GM18507 (cell line): ENCODE measurements at places on chromosomes 1 and 21.

DNA sequence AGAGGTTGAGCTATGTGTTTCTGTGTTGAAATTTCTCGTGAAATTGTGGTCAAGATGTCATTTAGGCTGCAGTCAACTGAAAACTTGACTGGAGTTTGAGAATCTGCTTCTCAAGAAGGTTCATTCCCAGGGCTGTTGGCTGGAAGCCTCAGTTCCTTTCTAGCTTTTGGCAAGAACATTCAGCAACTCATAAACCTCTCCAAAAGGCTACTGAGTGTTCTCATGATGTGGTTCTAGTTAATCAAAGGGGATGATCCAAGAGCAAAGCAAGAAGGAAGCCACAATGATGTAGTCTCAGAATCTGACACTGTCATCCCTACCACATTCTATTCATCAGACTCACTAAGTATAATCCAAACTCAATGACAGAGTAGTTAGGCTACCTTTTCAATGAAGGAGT, 66.6 kb downstream of the SPATA6 start:
- DNase-seq: no peak

GRCh38 chr1:8171751-8172464, 145.8 kb upstream of the ERRFI1 start:
- DNase-seq: no peak

- no peak for DNase-seq
These were observed 2.1 kb downstream of the BRINP3 start for GRCh38 chr1:190475421-190476141.

- no peak for DNase-seq
These were observed 378 bp upstream of the NUP210L start for GRCh38 chr1:154155251-154155650.

- no peak for DNase-seq
These were observed 199.9 kb downstream of the LYPLAL1 start for GRCh38 chr1:219373616-219373935.

- DNase-seq: no peak
These were observed 11.8 kb downstream of the PDZK1IP1 start for GRCh38 chr1:47178020-47178419.

- DNase-seq: no peak
These were observed 630.0 kb upstream of the RGS18 start for GRCh38 chr1:191528275-191528674.

DNA sequence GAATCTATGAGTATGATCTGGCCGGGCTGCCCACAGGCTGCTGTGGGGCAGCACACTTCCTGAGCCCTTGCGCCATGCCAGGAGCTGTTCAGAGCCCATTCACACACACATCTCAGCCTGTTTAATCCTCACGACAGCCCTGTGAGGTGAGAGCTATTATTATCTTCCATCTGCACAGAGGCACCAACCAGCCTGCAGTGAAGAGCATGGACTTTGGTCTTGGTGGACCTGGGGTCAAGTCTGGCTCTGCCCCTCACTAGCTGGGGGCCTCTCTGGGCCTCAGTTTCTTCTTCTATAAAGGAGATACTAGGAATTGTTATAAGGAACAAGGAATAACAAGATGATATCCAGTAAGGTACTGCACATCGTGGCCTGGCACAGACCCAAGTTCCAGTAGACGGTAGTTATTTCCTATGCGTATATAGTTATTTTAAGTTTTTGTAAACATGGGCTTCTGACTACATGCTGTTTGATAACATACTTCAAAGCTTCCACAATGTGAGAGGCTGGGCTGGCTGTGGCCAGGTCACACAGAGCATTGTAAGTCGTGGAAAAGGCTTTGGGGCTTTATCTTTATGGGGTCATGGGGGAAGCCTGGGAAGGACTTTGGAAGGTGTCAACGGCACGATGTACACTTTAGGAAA, 3.4 kb upstream of the PADI2 start:
- no peak for DNase-seq

DNA sequence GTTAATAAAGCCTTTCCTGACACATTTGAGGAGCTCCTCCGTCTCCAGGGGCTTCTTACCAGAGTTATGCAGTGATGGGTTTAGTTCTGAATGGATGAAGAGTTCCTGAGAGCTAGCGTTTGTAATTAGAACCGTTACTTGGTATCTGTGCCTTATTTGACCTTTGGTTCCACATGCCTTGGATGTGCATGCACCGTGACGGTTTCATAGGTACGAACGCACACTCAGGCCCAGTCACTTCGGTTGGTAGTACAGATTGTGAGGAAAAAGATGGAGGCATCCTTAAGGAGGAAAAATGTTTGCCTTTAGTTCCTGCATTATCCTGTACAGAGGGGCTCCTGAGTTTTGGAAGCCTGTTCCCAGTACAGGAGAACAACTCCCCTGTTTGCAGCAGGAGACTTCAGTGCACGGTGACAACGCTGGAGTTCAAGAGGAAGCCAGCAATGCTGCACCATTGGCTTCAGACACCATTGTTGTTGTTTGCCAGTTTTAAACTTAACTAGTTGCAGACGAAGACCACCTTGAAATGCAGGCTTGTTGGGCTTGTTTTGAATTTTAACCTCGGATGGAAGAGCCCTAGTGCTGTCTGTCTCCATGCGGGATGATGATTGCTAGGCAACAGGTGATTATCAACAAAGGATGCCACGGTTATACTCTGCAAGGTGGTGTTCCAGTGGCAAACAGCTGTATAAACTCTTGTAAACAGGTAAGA, 8.2 kb downstream of the RBM15 start:
- no peak for DNase-seq

DNA sequence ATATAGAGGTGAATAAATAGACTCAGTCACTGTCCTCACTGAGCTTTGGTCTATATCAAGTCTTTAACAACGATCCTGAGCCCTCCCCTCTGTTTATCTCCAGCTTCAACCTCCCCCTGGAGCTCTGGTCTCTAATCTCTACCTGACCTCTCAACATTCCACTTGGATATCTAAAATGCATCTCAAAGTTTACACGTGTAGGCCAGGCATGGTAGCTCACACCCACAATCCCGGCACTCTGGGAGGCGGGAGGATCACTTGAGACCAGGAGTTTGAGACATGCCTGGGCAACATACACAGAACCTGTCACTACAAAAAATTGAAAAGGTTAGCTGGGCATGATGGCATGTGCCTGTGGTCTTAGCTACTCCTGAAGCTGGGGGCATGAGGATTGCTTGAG, 53.4 kb downstream of the GADD45A start:
- no peak for DNase-seq

DNA sequence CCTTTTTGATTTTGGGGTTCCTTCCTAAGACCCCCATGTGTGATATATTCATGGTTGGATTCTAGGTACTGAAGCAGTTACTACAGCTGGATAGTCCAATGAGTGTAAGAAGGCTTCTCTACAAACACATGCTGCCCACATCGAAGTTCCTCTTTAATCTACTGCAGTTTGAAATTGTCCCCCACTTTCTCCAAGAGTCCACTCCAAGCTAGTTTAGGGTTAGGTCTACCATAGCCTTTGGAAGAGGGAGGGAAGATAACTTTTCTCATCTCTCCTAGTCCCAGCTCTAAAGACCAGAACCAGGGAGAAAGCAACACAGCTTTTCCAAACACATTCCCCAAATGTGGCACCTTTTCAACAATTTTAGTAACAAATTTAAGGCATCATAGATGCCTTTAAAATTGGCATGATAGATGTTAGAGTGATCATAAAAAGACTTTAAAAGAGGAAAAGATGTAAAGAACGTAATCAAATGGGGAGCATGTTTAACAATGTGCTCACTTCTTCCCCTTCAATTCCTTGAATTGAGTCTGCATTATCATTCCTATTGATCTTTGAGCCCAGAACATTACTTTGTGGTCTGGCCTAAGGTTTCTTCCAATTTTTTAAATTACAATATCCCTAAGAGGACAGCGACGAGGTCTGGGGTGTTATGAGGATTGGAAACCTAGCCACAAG, 1.0 kb upstream of the EXO1 start:
- DNase-seq: no peak

- no peak for DNase-seq
These were observed 430 bp downstream of the BTG2 start for GRCh38 chr1:203305809-203306088.

DNA sequence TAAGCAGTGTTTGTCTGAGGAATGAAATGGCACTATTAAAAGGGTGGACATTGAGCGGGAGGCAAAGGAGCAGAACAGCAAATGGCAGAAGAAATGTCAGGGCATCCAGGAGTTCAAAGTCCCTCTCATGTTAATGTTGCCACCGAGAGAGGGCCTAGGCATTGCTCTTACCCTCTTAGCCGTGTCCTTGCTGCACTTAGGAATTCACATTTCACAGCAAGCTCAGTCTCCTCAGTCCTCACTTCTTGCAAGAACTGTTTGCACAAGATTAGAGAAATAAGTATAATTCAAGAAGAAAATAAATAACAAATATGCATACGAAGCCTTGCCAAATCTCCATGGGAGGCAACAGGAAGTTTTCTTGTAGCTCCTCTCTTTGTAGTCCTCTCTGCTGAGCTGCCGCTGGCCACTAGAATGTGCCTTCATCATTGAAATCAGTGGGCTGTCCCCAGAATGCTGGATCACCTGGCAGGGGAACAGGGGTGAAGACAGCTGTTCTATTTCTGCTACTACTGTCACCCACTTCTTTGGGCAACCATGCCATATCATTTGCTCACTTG, 205.8 kb downstream of the ZNF326 start:
- DNase-seq: no peak

DNA sequence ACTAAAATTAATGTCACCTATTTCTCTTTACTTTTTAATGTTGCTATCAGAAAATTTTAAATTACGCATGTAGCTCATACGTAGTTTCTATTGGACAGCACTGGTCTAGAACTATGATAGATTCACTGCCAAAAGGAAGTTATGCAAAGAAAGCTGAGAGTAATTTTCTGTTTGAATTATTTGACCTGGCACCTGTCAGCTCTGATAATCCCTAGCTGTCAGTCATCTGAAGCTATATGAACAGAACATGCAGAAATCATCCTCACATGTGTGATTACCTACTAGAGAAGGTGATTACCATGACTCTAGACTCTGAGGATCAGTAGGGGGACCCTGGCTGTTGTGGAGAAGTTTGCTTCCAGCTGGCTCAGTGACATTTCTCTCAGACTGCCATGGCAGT, 40.8 kb downstream of the F5 start:
- DNase-seq: no peak
